ENCODE measurements at places on chromosomes 6 and 20.

- DNase-seq, result no peak
Measured at GRCh38 chr20:16191496-16191895, 381.8 kb downstream of the KIF16B start.

DNA sequence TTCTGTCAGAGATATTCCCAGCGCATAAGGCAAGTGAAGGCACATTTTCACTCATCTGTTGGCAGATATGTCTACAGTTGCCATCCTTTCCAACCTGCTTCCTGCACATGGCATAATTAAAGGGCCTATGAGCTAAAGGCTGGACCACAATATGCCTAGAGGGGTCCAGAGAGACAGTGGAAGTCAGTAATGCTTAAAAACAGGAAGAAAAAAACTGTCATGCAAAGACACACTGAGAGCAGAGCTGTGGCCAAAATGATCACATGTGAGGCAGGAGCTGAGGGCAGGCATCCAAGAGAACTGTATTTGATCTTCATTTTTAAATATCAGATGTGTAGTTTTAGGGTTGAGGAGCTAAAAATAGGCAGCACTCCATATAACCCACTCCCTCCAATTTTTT, 125.0 kb upstream of the BACH2 start:
- no peak for DNase-seq

GRCh38 chr6:36874443-36875249, at the start of gene PPIL1:
TSS of gene PPIL1 (minus strand) at chr6:36874803. CDS start at chr6:36874772, 31 bp downstream.
- DNase-seq, result peak; percentile 90

- DNase-seq, result no peak
Measured at GRCh38 chr6:42756722-42757121, 10.8 kb upstream of the TBCC start.

DNA sequence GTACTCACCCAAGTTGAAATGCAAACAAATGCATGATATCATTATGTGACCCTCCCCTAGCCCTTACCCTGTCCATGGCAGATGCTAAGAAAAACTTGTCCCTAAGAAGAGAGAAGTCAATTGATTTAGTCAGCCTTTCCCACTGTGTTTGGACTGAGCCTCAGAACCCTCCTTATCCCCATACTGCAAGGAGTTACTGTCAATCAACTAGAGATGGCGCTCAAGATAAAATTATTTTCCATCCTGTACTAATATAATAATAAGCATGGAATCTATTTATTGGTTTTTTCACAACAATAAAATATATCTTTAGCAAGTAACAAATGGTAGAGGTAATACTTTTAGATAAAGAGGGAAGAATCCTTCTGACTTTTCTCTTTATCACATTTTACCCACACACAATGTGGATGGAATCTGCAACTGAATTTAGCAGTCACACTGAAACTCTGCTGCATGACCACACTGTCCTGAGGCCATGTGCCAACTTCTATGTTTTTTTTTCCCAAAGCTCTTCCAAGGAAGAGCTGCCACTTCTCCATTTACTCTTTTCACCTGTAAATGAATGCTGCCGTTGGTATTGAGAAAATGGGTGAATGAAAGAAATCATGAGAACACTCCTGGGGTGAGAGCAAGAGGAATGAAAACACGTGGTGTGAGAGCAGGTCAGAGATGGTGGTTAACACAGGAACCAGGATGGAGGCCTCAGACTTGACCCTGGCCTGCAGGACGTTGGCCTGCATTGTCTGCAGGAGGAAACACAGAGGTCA, 10.5 kb downstream of the NT5E start:
- no peak for DNase-seq

DNA sequence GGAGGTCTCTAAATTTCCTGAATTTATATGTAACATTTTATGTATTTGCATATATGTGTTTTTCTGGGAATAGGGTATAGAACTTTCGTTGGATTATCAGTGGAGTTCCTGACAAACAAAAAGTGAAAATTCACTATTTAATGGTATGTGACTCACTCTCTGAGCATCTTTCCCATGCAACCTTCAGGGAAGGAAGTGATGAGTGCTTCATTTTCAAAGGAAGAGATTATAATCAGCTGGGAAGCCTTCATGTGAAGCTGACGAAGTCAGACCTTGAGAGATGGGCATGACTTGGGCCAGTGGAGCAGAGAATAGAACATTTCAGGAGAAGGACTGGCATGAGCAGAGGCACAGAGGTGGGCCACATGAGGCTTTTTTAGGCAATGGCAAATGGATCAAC, 72.7 kb downstream of the FAXC start:
- DNase-seq, result no peak

- no peak for DNase-seq
Measured at GRCh38 chr6:31308845-31309175, 36.9 kb upstream of the HLA-C start.

GRCh38 chr20:35004051-35004725, 48.5 kb downstream of the MYH7B start:
- no peak for DNase-seq

DNA sequence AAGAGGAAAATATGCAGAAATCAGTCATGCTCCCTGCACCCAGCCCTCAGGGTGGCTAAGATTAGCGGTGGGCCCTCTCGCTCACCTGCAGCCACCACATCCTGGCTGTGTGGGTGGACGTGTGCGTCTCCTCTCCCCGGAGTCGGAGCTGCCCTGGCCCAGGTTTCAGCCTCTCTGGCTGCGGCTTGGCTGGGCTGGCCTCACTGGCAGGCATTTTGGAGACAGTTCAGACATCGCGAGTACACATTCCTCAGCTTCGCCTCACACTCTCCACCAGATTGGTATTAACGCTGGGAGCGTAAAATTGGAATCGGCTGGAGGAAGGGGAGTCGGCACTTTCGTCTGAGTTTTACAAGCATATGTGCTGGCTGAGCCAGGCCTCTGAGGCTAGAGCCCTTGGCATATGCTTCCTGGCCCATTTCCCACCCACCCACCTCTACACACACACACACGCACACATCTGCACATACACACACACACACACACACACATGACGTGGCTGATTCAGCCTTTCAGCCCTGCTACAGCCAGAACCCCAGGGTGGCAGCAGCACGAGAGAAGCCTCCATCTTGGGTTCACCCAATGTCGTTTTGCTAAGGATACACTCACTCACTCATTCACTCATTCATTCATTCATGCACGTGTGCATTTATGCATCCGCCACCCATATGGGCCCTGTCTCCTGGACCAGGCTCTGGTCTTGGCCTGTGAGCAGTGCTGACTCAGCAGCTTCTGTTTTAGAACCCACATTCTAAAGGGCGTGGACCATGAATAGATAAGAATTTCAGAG, 42.9 kb downstream of the BCAS4 start:
- DNase-seq, result no peak

- no peak for DNase-seq
Measured at GRCh38 chr20:48064929-48065328, 279.6 kb upstream of the SULF2 start.

GRCh38 chr20:63974402-63975200, 4.8 kb downstream of the SAMD10 start:
- DNase-seq, result no peak

- DNase-seq, result no peak
Measured at GRCh38 chr6:105292689-105293339, 110.1 kb downstream of the PREP start.

- no peak for DNase-seq
Measured at GRCh38 chr6:37889051-37889450, 69.5 kb downstream of the ZFAND3 start.

GRCh38 chr6:97067045-97067444, 142.5 kb downstream of the KLHL32 start:
- no peak for DNase-seq

GRCh38 chr6:86128130-86128814, 485.6 kb upstream of the SYNCRIP start:
- no peak for DNase-seq

- DNase-seq, result peak; percentile 33
Measured at GRCh38 chr6:148530394-148530953, 187.8 kb downstream of the SASH1 start.

DNA sequence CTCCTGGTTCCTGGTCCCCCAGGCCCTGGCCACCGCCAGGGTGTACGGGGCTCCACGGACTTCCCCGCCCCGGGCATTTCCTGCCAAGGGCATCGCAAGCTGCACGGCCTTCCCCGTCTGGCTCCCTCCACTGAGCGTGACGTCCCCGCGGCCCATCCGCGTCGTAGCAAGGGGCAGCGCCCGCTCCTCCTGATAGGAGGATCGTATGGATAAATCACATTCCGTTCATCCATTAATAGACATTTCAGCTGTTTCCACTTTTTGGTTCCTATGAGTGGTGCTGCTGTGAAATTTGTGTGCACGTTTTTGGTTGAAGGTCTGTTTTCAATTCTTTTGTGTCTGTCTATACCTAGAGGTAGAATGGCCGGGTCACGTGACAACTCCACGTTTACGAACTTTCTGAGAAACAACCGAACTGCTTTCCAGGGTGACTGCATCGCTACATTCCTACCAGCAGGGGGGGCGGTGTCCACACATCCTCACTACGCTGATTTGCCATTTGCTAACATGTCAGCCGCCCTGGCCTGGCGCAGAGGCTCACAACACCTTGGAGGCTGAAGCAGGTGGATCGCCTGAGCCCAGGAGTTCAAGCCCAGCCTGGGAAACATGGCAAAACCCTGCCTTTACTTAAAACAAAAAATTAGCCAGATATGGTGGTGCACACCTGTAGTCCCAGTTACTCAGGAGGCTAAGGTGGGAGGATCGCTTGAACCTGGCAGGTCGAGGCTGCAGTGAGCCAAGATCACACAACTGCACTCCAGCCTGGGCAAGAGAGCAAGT, 37.7 kb downstream of the KCNQ2 start:
- peak; percentile 81 for DNase-seq

DNA sequence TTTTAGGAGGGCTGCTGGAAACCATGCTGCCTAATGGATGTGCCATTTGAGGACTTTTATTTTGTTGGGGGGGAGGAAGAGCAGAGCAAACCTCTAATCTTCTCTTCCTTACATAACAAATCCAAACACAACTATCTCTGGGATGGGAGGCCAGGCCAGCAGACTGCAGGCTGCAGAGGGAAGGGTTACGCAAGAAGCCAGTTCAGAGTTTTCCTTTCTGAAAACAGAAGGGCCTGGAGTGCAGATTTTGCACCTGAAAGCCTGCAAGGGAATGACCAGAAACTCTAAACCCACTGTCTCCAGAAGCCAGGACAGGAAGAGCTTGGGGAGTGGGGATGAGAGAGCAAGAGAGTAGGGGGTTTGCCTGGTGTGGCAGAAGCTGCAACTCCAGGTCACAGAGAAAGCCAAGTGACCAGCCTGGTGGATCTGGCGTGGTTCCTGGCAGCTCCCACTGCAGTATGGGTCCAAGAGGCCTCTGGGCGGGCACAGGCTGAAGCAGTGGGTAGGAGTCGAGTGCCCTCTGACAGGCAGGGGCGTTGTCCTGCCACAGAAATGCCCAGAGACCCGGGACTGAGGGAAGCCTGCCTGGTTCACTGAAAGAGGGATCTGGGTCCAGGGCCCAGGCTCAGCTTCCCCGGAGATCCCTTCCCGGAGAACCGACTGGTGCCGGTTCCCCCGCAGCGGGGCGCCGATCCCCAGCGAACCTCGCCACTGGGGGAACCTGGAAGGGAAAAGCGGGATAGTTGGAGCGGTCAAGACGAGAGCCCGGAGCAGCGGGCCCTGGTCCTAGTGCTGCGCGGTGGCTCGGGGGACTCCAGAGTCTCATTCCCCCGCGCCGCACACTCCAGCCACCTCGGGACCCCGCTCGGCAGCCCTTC, 6.7 kb downstream of the MAFB start:
- DNase-seq, result no peak
